ENCODE measurements at places on chromosomes 16 and 17.

DNA sequence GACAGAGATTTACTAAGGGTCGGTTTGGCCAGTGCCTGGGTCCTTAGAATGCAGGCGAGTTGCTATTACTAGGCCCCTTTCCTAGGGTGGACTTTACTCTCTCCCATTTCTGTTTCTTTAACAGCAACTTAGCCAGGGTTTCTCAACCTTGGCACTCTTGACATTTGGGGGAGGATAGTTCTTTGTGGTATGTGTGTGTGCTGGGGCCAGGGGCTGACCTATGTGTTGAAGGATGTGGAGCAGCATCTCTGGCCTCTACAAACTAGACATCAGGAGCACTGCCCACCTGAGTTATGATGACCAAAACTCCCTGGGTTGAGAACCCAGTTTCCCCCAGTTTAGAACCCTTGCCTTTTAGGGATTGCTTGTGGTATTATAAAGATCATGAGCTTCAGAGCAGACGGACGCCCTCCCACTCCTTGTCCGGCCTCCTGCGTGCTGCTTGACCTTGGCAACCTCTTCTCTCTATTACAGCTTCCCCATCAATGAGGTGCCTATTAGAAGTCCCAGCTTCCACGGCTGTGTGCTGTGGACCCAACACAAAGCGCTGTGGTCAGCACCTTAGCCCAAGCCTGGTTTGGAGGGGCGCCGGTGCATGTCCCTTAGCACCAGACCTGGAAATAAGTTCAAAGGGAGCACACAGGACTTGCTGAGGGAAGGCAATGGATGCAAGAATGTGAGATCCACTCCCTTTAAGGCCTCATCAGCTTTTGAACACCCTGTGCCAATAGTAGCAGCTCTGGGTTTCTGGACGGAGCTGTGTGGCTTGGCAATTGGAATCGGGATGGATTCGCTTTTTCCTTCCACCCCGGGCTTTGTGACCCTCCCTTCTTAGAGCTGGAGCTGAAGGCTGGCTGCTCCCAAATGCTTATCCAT is 239.2 kb upstream of the MAF start:
- no peak for DNase-seq

GRCh38 chr17:70059071-70059470 is 16.0 kb upstream of the KCNJ16 start:
- DNase-seq, result no peak

DNA sequence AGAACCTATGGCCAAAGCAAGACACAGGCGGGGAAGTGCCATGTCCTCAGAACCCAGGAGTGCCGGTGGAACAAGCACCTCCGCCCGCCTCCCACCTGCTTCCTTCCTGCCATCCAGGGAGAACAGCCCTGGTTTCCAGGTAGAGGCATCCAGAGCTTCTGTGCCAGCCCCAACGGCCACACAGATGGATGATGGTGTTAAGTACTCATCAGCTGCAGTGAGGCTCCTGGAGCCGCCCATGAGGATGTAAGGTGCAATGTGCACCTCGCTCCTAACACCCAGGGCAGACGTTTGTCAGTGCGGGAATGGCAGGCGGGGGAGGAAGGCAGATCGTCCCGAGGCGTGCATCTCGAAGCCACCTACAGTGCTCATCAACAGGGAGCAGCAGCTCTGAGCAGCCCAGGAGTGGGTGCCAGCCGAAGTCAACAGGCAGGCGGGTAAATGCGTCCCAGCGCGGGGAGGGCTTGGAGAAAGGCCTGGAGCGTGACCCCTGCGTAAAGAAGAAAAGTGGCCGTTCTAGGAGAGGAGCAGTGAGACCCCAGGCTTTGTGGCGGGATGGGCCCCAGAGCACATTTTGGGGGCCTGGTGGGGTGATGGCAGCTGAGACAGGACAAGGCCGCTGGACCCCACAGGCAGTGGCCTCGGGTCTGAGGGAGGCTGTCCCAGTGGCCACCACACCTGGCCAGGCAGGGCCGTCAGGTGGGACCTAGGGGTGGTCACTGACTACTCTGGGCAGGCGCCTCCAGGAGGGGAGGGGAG is 46.1 kb upstream of the ACSF3 start:
- DNase-seq, result no peak

DNA sequence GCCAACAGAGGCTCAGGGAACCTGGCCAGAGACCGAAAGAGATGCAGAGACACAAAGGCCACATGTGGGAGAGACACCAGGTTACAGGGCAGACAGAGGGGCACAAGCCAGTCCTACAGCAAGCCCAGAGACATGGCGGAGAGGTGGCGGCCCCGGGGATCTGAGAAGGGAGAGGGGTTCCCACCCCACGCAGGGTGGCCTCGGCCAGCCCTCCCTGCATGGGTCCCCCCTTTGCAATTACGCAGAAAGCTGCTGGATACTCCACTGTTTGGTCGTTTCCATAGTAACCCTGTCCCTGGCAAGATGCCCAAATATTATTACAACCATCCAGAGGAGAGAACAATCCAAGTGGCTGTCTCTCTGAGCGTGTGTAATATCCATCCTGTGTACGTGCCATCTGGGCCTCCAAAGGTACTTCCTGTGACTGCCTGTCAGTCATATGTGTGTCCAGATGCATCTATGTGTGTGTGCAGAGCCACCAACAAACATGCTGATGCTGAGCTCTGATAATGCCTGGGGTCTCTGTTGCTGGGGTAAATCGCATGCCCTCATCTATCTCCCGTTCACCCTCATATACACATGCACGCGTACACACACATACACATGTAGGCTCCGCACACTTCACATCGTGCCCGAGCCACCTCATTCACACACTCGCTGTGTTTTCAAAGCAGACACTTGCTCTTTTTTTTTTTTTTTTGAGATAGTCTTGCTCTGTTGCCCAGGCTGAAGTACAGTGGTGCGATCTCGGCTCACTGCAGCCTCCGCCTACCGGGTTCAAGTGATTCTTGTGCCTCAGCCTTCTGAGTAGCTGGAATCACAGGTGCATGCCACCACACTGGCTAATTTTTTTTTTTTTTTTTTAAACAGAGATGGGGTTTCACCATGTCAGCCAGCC is 5.5 kb downstream of the PCGF2 start:
- DNase-seq, result no peak

- DNase-seq, result no peak
Measured at GRCh38 chr16:8388684-8389083, 201.6 kb downstream of the TMEM114 start.

- DNase-seq, result no peak
Measured at GRCh38 chr16:60318486-60318885, 1584.4 kb upstream of the GOT2 start.

GRCh38 chr16:25643633-25644032 is 48.1 kb upstream of the HS3ST4 start:
- DNase-seq, result no peak

GRCh38 chr16:22120440-22120839 is 28.1 kb downstream of the VWA3A start:
- no peak for DNase-seq

- DNase-seq, result no peak
Measured at GRCh38 chr17:9016941-9017552, 4.3 kb upstream of the NTN1 start.

DNA sequence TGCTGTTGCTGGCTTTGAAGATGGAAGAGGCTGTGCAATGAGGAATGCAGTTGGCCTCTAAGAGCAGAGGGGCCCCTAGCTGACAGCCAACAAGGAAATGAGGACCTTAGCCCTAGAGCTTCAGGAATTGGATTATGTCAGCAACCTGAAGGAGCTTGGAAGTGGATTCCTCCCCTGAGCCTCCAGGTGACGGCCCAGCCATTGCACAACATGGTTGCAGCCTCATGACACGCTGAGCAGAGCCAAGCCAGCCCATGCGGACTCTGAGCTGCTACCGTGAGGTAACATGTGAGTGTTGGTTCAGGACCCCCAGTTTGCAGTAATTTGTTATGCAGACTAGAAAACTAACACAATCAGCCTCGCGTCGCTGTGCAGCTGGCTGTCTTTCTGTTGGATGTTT is 20.2 kb downstream of the CCDC42 start:
- no peak for DNase-seq

- DNase-seq, result peak; percentile 59
Measured at GRCh38 chr17:79325709-79326430, 251.2 kb downstream of the ENGASE start.

DNA sequence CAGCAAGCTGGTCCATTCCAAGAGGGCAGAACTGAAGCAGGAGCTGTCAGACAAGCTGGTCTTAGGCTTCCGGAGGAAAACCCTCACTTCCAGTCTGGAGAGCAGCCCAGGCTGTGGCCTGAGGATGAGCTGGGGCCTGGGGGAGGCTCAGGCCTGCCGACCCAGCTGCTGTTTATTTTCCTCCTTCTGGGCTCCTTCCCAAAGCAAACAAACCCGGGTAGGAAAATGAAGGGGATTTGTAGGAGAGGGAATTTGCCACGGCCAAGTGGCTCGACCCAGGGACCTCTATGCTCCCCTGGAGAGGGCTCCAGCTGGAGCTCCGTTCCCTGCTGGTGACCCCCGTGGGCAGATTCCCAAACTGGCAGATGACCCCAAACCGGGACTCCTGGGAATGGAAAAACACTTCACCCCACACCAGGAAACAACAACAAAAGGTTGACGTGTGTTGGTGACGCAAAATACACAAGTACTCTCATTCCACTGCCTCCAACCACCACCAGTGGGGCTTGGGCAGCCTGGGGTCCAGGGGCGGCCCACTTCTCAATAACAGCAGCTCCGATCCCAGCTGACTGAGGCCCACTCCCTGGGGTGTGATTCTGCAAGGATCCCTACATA is 8.8 kb downstream of the JUP start:
- peak; percentile 42 for DNase-seq

- no peak for DNase-seq
Measured at GRCh38 chr17:80265205-80266068, 4.8 kb downstream of the RNF213 start.

- DNase-seq, result no peak
Measured at GRCh38 chr17:49249890-49250522, 19.4 kb upstream of the PHOSPHO1 start.

DNA sequence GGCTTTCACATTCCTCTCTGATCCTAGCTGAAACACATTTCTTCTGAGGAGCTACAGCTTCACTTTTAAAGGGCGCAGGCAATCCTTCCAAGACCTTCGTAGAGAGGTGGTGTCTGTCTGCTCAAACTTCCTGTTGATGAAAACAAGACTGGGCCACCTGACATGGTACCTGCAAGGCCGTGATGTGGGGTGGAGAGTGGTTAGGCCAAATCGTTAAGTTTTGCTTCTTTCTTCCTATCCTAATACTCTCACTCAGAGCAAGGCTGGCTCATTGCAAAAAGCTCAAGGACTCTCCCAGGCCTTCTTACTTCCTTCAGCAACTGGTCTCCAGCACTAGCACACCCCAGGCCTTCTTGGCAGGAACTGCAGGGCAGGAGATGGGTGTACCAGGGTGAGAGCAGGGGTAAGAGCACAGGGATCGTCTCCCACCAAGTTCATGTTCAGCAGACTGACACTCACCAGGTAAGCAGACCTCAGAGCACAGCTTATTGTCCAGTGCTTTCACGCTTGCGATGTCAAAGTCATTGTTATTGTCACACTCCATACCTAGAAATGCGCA is 10.9 kb upstream of the FOXJ1 start:
- DNase-seq, result no peak

Measured in HEK293T (cell line).